Activated CD8-positive, alpha-beta T cell treated with anti-CD3 and anti-CD28 coated beads for 36 hours (primary cell): ENCODE measurements at places on chromosomes 7 and 10.

DNA sequence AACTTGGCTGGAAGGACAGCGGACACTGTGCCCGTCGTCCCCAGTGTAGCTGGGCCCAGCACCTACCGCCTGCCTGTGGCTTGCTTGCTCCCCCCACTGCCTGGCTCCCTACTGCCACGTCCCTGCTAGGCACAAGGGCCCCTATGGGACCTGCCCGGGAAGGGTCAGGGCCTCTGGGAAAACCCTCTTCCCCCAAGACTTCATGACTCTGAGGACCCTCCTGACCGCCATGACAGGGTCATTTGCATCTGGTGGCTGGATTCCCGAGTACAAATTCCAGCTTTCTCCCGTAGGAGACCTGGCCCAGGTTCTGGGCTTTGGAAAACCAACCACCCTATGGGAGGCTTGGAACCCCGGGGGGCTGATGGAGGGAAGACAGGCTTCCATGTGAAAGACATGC lies 1.4 kb upstream of the MMD2 start:
- DNase-seq = no peak

GRCh38 chr10:71493741-71494140 lies 97.0 kb downstream of the CDH23 start:
- DNase-seq = no peak

- DNase-seq = no peak
Observed at GRCh38 chr7:86991771-86992191, 67.7 kb downstream of the ELAPOR2 start.

- DNase-seq = no peak
Observed at GRCh38 chr7:93515144-93515543, 59.4 kb downstream of the CALCR start.

- no peak for DNase-seq
Observed at GRCh38 chr10:48453451-48454301, 147.2 kb downstream of the MAPK8 start.

- DNase-seq = no peak
Observed at GRCh38 chr10:51485668-51486067, 213.7 kb downstream of the CSTF2T start.
